ENCODE measurements at places on chromosomes 2 and 18.
A peak's percentile ranks its signal among the peaks of the same experiment; 100 is the strongest.

GRCh38 chr18:8218197-8218596 lies 391.0 kb upstream of the RAB12 start:
- DNase-seq: no peak

DNA sequence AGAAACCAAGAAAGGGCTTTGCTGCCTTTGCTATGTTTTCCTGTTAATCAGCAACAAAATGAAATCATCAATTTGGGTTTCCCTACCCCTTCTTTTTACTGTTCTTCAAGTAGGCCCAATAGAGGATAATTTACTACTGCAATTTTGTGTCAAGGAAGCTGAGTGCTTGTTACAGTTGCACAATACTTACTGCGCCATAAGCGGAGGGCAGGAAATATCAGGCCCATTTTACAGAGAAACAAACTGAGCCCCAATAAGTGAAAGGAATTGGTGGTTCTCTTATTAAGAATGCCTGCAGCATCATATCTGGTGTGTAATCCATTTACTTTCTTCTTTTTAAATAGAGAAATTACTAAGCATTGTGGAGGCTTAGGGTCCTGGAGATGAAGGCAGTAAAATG lies 9.3 kb upstream of the LBH start:
- no peak for DNase-seq

GRCh38 chr2:211957799-211958198 lies 580.8 kb downstream of the ERBB4 start:
- DNase-seq: no peak

- no peak for DNase-seq
Observed at GRCh38 chr2:46504685-46505471, 25.5 kb downstream of the TMEM247 start.

DNA sequence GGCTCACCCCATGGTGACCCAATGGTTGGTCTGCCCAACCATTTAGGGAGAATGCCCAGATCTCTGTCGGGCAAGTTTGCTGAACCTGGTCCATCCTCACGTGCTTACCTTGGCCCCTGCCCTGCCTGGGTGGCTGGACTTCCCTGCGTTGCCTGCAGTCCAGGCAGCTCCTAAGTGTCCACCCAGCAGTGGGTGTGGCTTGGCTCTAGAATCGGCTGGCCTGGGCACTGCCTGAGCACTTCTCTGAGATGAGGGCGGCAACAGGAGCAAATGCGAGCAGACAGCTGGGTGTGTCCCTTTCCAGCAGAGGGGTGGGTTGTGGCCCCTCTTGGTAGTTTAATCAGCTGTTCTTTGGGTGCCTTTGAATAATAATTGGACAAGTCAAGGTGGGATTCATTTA lies 11.3 kb downstream of the PCARE start:
- DNase-seq: no peak

GRCh38 chr2:8076448-8077342 lies 605.2 kb upstream of the ID2 start:
- DNase-seq: no peak

DNA sequence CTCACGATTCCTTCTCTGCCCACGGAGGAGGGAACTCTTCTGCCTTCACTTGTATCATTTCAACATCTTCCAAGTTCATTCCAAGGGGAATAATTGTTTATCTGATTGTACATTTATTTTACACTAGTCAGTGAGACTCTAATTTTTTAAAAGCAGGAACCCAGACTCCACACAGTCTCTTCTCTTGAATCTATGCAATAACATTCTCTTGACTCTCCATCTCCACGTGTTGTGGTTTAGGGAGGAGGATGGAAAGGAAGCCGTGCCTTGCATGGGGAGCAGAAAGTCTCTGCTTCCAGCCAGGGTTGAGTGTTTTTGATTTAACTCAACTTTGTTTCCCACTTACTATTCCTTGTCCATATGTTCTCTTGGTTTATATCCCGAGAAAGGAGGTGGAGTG lies 131.1 kb upstream of the RIOK3 start:
- DNase-seq: no peak

- DNase-seq: no peak
Observed at GRCh38 chr2:56615760-56616159, 432.0 kb downstream of the CCDC85A start.

- DNase-seq: no peak
Observed at GRCh38 chr2:192004188-192004963, 157.5 kb upstream of the CAVIN2 start.

GRCh38 chr2:28413152-28413898 lies 20.7 kb downstream of the FOSL2 start:
- DNase-seq: no peak

- no peak for DNase-seq
Observed at GRCh38 chr2:23944527-23944926, 4.3 kb downstream of the UBXN2A start.

DNA sequence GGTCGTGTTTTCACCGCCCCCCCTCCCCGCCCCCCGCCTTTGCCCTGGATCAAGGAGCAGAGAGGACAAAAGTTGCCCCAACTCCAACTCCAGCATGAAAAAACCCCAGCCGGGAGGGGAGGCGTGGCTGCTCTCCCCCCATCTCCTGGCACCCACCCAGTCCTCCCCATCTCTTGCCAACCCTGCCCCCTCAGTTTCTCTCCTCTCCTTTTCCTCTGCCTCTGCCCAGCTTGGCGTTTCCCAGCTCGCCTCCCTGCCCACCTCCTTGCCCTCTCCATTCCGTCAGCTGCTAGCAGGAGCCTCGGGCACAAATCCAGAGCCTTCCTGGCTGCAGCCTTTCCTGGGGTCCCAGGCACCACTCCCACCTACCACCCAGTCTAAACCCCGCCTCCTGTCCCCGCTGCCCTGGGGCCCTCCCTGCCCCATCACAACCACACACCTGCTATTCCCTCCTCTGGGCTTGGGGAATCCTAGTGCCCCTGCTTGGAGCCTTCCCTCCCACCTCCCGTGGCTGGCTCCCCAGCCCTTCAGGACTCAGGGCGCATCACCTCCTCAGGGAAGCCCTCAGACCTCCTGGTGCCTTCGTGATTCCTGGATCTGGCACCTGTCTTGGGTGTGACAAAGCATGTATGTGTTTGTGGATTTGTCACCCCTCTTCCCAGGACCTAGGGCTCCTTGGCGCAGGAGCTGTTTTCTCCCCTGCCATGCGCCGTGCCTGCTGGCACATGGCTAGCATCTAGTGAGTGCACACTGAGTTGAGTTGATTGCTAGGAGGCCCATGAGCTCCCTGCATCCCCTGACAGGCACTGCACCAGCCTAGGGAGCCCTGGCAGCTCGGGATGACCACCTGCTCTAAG lies 209.1 kb downstream of the TFCP2L1 start:
- DNase-seq: no peak

GRCh38 chr2:71959494-71959893 lies 188.2 kb downstream of the CYP26B1 start:
- no peak for DNase-seq

DNA sequence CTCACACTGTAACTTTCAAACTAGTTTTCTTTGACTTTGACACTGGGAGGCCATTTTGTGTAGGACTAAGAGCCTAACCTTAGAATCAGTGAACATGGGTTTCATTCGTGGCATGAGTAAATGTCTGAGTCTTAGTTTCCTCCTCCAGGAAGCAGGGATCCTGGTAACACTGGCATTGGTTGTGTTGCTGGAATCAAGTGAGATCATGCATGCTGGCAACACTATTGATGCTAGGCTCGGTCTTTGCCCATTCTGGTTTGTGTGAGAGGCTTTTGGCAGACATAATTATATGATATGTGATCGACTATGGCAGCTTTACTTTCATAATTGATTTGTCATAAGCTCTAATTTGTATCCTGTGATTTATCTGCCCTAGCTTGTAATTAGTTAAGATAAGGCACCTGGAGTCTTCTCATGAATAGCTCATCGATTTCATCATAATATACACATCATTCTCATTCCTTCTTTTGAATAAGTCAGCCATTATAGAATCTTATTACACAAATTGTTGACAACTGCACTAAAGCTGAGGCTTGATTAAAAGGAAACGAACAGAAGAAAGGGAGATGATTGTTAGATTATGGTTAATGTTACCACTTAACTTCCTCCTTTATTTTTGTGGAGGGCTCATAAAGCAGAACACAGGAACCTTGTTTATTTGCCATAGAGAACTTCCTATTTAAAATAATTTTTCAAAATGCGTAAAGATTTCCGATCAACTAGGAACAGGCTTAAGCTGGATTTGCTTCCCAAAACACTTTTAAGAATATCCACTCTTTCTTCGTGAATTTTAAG lies 12.6 kb downstream of the PPP1R1C start:
- no peak for DNase-seq

- no peak for DNase-seq
Observed at GRCh38 chr18:77617694-77618093, 368.0 kb downstream of the GALR1 start.

GRCh38 chr2:71687412-71687811 lies 234.1 kb downstream of the DYSF start:
- no peak for DNase-seq

DNA sequence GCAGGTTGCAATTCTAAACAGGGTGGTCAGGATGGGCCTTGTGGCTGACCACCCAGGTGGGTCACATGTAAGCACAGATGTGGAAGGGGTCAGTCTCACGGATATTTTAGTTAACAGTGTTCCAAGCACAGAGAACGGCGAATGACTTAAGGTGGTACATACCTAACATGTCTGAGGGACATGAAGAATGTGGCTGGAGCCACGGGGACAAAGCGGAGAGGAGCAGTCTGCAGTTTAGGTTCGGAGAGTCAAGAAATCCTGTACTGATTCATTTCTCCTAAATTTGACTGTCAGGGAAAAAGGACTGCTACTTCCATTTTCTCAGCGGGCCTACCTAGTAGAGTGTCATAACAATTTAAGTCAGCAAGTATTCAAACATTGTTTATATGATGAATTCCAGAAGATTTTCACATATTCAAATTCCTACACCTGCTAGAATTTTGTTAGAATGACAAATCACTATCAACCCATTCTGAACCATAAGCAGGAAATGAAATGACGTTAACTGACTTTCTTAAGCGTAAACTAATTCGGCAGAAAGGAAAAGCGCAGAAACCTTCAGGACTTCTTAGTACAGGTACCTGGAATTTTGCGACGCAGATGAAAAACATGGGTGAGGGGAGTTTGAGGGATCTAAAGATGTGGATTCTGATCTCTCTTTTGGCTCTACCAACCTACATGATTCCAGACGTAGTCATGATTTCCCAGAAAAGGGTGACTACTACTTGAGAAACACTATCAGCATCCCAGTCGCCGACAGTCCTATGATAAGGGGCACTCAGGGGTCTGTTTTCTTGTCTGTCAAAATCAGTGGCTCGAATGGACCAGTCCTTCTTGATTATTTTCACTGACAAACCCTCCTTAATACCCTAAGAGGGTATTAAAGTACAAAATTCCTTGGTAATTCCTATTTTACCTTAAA lies 41.3 kb downstream of the PTPN2 start:
- DNase-seq: no peak

- no peak for DNase-seq
Observed at GRCh38 chr2:39851651-39852110, 72.6 kb upstream of the THUMPD2 start.

- DNase-seq: no peak
Observed at GRCh38 chr2:235319095-235319494, 174.7 kb upstream of the AGAP1 start.

DNA sequence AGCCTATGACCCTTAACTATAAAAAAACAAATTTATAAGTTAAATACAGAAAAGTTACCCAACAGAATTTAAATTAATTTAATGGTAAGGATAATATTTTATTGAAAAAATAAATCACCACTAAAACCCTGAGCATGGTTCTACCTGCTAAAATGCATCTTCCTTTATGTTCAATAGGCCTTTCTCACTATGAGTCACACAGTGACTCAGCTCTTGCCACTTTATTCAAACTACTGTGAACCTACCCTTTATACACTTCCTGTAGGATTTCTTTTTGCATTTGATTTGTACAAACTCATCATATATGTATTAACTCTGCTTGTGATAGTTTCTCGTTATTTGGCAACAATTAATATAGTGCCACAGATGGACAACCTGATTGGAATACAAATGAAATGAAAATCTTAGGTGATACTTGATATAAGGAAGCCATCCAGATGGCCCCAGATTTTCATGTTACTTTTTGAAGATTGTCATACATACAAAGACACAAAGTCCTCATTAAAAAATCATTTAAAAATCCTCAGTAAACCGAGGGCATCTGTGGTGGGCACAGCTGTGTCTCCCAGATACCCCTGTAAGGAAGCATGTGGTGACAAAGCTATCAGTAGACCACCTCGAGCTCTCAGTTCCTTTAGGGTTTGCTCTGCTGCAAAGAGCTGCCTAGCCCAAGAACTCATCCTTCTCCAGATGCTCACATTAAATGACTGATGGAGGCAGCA lies 55.2 kb upstream of the COBLL1 start:
- DNase-seq: peak; percentile 83

DNA sequence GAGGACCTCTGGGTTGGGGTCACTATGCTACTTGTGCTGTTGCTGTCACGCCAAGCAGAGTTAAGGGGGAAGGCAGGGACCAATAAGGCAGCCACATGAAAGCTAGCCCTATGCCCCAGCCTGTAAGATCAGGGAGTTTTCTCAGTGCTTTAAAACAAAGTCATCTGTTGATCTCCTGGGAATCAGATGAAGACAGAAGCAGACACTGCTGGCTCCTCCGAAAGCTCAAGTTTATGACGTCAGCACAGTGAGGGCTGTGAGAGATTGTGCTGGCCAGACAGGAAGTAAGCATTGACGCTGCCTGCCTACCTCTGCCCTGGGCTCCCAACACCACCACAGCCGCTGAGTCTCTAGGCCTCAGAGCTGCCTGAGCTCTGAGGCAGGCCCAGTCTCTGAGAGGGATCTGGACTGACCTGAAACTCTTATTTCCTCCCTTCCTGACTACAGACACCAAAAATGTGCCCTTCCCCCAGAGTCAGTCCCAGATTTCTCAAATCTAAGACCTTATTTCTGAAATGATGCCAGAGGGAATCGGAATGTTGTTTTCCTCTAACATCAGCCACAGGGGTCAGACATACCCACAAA lies 118.1 kb upstream of the EPAS1 start:
- DNase-seq: peak; percentile 84

DNA sequence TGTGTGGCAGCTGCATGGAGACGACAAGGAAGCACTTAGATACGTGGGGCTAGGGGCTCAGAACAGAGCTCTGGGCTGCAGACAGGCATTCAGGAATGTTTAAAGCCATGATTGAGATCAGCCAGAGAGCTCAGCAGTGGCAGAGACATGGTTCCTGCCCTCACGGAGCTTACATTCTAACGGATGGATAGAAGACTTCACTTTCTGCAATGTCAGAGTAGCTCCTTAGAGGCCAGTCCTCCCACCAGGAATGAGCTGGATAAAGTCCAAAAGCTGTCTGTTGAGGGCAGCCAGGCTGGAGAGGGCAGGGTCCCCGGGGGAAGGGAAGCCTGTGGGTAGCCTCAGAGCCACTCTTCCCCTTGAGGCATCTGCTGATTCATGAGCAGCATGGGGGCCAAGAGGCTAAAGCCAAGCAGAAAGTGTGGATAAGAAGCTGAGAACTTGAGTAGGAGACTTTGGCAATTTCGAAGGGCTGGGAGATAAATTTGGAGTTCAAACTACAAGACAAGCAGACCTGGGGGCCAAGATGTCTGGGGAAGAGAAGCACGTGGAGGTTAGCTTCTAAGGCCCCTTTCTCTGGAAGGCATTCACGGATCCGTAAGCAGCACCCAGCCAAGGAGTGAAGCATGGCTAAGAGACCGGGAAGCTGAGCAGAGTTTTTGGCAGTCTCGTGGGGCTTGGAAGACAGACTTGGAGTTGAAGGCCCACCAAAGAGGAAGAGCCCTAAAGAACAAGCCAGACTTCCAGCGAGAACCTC lies 9.7 kb upstream of the CIB4 start:
- no peak for DNase-seq
